ENCODE measurements at places on chromosomes 7 and 10.
A peak's percentile ranks its signal among the peaks of the same experiment; 100 is the strongest.

GRCh38 chr10:130802301-130802700 is 509.2 kb downstream of the TCERG1L start:
- DNase-seq = no peak

- DNase-seq = no peak
Observed at GRCh38 chr10:116848944-116849247, 403 bp upstream of the ENO4 start.

DNA sequence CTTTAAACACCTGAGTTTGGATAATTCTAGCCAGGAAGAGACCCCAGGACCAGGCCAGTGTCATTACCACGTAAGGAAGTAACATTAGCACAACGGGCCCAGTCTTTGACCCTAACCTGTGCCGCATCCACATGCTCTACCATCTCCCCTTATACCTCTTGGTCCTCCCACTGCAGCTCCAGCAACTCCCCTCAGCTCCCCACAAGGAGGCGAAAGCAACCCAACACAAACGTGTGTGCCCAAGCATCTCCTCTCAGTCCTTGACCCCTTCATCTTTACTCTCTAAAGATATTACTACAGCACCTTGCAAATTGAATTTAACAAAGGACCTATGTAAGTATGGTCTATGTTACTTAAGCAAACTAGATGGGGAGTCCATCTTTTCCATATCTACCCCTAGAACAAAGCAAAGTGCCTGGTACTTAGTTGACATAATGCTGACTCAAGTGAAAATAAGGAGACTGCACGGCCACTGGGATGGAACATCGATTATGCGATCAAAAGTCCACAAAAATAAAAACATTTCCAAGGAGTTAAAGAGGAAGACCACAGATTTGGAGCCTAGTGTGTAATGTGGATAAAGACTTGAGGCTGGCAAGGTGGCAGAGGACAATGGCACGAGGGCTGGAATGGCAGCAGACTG is 147.7 kb downstream of the JAZF1 start:
- no peak for DNase-seq

- DNase-seq = no peak
Observed at GRCh38 chr7:78777829-78778228, 675.6 kb downstream of the MAGI2 start.

- DNase-seq = no peak
Observed at GRCh38 chr10:110036640-110037039, 28.9 kb downstream of the ADD3 start.

DNA sequence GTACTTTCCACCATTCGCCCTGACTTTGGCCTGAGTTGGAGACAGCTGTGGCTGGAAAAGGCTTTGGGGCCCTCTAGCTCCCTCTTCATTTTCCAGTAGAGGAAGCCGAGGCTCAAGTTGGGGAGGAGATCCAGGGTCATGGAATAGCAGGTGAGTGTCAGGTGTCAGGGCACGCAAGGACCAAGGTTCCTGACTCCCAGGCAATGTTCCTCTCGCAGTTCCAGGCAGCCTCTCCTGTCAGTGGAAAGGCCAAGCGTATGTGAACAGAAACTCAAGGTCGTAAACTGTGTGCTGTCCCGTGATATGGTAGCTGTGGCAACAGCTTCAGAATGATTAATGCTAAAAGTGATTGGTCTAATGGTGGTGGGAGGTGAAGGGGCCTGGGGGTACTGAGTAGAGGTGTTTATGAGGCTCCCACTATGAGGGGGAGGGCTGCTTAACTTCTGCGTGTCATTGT is 13.2 kb downstream of the ADAMTS14 start:
- no peak for DNase-seq

DNA sequence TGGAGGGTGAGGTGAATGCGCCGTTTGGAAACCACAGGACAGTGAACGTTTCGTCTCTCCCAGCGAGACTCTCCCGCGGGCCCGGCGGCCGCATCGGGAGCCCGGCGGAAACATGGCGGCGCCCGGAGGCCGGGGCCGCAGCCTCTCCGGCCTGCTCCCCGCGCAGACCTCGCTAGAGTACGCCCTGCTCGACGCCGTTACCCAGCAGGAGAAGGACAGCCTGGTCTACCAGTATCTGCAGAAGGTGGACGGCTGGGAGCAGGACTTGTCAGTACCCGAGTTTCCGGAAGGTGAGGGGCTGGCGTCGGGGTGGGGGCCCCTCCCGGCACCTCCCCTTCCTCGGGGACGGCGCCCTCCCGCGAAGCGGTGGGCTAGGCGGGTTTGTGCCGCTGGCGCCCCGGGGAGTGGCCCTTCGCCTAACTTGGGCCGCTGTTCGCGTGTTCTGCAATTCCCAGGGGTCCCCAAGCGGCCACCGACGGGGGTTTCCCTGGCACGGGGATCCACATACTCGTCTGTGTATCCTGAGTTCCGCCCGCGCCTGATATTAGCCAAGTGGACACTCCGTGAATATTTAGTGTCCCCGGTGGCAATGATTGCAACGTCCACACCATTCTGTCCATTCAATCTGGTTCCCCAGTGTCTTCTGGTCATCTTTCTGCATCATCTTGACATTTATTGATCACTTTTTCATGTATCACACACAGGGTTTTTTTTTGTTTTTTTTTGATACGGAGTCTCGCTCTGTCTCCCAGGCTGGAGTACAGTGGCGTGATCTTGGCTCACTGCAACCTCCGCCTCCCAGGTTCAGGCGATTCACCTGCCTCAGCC is 514 bp downstream of the NHLRC2 start:
- DNase-seq = peak; percentile 8

GRCh38 chr10:62554632-62555199 is 180.5 kb downstream of the ZNF365 start:
- peak; percentile 52 for DNase-seq

GRCh38 chr7:31096877-31097258 is 44.8 kb downstream of the ADCYAP1R1 start:
- DNase-seq = no peak

- DNase-seq = peak; percentile 62
Observed at GRCh38 chr7:85030893-85031292, 156.0 kb downstream of the SEMA3D start.

DNA sequence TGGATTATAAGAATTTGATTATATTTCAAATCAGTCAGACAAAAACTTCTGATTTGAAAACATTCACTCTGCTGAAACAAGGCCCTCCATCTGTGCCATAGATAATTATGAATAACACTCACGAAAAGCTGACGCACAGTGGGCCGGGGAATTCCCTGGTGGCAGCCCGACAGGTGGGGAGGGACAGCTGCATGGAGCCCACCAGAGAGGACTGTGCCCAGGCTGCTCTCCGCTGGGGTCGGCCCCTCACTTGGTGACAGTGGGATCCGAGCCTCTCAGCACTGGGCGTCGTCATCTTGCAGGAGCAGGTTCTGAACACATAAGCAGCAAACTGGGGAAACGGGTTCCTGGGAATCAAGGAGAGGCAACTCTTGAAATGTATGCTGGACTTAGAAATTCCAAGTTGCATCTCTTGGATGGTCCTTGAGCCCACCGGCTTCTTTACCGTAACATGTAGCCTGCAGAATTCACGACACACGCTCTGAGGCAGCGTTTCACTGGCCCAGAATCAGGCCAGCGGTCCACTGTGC is 41.4 kb downstream of the AFAP1L2 start:
- no peak for DNase-seq

DNA sequence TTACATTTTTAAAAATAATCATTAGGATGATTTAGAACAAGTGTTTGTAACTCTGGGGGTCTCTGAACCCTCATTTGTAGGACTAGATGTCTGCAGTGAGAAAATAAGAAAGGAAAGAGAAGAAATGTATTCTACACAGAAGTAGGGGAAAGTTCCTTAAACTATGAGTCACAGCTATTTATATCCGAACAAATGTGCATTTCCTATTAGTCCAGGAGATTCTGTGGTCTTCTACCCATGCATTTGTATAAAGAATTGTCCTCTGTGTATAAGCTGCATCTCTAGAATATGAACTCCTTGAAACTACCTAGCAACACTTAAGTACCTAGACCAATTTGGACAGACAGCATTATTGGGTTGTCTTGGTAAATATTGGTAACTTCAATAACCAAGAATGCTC is 15.9 kb upstream of the CD36 start:
- no peak for DNase-seq

DNA sequence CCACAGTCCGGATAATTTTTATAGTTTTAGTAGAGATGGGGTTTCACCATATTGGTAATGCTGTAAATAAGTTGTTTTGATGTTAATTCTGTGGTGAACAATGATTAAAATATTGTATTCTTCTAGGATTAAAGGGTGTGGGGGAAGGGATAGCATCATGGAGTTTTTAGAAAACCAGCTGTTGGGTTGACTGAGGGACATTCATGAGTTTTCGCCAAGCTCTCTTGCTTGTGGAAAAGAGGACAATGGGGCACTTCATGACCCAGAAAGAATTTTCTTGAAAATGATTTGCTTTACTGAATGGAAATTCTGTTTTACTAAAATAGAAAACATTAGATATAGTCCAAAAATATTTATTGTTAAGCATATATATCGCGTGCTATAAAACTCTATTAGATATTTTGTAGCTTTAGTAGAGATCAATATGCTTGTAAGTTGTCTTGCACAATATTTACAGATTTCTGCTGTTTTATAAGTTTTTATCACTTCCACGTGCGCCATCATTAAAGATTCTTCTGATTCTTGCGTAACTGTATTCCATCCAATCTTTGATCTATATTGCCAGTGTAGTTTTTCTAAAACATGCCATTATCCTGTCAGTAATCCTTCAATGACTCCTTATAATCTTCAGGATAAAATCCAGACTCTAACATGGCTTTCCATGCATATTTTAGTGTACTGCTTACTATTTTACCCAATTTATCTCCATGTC is 41.8 kb downstream of the LCOR start:
- DNase-seq = no peak

GRCh38 chr7:122887198-122887597 is 938 bp upstream of the CADPS2 start:
- no peak for DNase-seq

DNA sequence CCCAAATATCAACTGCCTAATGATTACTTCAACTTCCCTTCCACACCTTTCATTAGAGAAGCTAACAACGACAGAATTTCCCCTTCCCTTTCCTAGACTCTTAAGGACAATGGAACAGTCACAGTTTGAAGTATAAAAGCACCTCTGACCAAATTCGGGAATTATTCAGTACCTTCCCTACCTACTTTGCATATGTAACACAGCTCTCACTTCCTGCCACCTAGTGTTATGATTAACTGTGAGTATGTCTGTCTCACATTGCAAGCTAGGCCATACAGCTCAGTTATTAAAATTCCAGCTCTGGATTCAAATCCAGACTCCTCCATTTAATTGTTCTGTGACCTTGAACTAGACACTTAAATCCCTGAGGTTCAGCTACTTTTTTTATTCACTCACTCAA is 44.8 kb upstream of the HPSE2 start:
- DNase-seq = no peak

DNA sequence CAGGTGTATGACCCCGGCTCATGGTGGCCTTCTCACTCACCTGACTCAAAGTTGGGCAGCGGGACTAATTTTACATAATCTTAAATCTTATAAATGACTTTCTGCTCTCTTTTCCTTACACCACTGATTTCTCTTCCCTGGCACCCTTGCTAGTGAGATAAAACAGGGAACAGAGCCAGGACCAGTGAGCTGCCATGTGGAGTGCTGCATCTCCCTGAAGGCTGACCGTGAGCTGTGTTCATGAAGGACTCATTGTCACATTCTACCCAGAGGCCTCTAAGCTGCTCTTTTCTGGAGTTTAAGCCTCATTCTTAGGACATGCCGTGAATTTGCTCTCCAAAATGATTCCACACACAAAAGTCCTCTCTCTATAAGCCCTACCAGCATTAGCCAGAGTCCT is 762.3 kb downstream of the AUTS2 start:
- DNase-seq = no peak

DNA sequence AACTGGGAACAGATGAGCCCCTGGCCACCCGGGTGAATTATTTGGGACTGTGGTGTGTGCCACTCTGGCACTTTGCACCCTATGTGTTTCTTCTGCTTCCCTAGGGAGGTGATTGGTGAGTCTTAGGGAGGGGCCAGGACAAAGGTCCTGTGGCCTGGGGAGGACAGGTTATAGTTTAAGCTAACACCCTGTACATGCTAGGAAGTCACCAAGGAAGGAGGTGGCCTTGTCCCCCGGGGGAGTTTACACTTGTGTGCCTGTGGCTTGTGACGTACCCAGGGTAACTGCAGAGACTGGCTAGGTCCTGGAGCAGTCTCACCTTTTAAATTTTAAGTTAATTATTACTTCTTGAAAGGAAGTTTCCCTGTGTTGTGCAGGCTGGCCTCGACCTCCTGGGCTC is 196.2 kb downstream of the BAMBI start:
- no peak for DNase-seq

DNA sequence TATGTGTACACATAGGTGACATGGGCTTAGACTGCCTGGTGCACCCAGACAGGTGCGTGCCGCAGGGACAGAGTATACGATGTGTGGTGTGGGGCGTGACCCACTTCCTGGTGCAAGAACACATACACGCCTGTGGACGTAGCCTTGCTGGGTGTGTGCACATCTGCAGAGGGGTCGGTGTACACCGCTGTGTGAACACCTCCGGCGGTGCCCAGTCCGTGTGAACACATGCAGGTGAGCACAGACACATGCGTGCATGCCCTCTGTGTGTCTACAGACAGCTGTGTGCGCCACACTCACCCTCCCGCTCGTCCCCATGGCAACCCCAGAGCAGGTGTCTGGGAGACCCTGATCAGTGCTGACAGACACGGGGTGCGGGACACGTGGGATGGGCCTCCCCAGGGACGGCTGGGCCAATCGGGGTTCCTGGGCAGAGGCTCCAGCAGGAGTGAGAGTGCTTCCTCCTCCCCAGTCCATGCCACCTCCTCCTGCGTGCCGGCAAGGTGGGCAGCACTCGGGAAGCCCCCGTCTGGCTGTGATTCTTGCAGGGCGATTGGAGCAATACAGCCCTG is 23.4 kb downstream of the ELFN1 start:
- DNase-seq = no peak

DNA sequence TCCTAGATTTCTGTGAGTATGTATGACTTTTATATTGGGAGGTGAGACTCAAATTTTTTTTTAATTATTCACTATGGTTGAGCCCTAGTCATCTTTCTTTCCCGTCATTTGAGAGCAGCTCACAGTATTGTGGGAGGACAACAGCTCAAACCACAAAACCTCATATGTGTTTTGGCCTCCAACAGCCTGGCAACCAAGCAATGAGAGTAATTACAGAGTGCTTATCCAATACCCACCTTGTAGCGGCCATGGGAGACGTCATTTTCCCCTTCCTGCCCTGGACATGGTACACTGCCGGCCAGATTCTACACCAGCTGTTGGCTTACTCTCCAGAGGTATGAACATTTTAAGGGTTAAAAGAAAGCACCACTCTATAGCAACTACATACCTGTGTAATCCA is 49.1 kb downstream of the DOCK4 start:
- peak; percentile 53 for DNase-seq

- no peak for DNase-seq
Observed at GRCh38 chr7:102426268-102427018, 6.9 kb upstream of the ORAI2 start.

Data from fibroblast of skin of left quadriceps (primary cell).